COR-L47 (cell line): ENCODE measurements at places on chromosomes 7 and 10.

GRCh38 chr10:966466-967235 is 21.6 kb upstream of the GTPBP4 start:
- DNase-seq, result no peak

DNA sequence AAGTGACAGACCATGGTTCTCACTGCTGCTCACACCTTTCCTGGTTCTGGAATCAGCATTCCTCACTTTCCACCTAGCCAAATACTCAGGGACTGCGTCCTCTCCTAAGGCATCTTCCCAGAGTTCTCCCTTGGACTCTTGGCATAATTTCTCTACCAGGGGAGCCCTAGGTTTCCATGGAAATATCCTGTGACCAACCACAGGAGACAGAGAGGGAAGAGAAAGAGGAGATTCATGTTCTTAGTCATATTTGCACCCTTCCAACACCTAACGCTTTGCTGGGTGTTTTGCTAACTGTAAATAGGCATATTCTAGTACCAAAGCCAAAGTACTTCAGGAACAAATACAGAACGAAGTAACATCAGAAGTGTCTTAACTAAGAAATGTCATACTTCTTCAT is 28.6 kb downstream of the DENND11 start:
- DNase-seq, result no peak

DNA sequence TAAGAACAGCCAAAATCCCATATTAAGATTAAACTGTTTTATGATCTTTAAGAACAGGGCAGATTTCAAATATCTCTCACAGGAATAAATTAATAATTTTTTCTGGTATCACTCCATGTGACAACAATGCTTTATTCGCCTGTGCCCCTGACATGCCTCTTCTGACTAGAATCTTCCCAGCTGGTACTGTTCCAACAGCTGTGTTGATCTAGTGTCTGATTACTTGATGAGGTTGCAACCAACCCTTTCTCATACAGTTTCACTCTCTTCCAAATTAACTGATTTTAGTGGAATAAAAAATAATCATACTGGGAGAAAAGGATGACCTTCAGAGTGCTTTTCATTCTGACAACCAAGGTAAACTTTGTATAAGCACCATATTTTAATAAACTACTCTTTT is 151.9 kb downstream of the CHRM2 start:
- DNase-seq, result no peak

DNA sequence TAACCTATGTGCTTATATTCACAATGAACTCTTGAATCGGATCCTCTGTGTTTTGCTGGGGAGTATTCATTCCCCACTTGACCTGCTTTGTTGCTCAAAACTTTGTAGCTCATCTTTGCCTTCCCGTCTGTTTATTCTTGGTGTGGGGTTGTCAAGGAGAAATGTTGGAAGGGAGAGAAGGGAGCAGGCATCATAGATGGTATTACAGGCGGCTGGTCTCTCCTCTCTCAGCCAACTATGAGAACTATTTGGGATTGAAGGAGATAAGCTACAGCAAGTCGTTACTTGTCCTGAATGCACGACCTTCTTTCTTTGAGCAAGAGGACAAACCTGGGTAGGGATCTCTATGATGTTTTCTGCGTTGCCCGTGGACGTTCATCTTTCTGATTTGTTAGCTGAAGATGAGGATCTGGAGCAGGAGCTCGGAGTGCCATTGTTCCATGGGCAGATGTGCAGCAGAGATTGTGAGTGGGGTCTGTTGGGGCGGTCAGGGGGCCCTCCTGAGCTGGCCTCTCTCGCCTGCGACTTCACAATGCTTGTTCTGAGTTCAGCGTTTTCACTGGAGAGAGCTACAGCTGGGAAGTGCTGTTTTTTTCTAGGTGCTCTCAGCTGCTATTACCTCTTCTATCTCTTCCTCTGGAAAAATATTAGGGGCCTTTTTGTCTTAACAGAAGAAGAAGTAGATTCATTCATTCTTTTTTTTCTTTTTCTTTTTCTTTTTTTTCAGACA is 126.9 kb upstream of the KLF6 start:
- DNase-seq, result no peak

DNA sequence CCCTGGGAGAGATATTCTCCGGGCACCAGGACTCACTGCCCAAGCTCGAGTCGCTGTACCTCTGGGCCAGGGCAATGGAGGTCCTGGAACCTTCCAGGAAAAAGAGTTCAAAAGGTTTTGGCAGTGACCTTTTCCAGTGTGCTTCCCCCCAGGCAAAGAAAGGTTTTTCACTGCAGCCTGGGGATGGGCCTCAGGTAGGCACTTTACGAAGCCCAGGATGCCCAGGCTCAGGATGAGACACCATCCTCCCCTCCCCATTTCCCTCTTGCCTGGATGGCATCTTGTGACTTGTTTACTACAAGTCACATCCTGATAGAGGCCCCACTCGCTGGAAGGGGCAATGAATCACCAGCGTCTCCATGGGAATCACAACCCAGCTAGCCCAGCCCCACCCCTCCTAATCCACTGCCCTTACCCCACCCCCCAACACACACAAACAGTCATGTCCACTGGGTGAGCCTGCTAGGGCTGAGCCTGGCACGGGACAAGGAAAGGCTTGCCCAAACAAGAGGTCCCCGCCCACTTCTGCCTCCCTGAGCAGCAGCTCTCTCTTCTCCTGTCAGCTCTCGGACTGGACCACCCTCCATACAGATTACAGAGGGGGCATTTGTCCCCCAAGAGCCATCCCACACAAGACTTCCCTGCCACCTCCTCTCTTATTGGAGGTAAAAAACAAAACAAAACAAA is 93.8 kb upstream of the SMNDC1 start:
- DNase-seq, result no peak

DNA sequence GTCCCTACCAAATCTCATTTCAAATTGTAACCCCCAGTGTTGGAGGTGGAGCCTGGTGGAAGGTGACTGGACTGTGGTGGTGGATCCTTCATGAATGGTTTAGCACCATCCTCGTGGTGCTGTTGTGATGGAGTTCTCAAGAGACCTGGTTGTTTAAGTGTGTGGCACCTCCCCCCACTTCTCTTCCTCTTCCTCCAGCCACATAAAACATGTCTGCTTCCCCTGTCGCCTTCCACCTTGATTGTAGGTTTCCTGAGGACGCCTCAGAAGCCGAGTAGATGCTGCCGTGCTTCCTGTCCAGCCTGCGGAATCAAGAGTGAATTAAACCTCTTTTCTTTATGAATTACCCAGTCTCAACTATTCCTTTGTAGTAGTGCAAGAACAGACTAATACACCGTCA is 21.0 kb downstream of the GRB10 start:
- DNase-seq, result no peak
